ENCODE measurements at places on chromosomes 4 and X.
A peak's percentile ranks its signal among the peaks of the same experiment; 100 is the strongest.

GRCh38 chr4:13294961-13295605, 189.1 kb downstream of the RAB28 start:
- DNase-seq, result no peak

GRCh38 chrX:2690856-2691542, at the start of gene CD99:
CD99 (plus strand) TSS chrX:2691295; CDS start chrX:2691361, 66 bp downstream.
- DNase-seq, result no peak

DNA sequence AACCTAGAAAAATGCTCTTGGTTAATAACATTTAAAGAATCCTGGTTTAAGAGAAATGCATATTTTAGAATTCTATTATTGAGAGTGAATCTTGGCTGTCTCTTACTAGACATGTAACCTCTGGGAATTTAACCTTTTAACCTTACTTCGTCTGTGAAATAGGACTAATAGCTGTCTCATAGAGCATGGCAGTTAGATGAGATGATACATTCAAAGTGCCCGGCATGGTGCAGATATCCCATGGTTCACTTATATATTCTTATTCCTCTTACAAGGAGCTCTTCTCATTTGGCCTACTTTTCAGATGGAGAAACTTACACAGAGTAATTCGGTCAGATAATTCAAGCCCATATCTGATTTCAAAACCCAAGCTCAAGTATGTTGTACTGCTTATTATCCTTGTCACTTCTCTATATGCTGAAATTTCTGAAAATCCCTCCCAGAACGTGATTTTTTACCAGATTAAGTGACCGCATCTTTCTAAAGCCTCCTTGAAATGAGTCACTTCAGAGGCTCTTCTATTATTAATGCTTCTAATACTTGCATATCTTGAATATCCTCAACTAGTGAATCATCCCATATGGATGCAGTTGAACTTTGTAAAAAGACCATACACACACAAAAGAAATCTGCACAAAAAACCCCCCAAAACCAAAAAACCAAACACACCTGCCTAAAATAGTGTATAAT, 4.9 kb downstream of the CDKN2AIP start:
- DNase-seq, result no peak

- DNase-seq, result no peak
Measured at GRCh38 chrX:49915361-49916222, 6.8 kb upstream of the CLCN5 start.

DNA sequence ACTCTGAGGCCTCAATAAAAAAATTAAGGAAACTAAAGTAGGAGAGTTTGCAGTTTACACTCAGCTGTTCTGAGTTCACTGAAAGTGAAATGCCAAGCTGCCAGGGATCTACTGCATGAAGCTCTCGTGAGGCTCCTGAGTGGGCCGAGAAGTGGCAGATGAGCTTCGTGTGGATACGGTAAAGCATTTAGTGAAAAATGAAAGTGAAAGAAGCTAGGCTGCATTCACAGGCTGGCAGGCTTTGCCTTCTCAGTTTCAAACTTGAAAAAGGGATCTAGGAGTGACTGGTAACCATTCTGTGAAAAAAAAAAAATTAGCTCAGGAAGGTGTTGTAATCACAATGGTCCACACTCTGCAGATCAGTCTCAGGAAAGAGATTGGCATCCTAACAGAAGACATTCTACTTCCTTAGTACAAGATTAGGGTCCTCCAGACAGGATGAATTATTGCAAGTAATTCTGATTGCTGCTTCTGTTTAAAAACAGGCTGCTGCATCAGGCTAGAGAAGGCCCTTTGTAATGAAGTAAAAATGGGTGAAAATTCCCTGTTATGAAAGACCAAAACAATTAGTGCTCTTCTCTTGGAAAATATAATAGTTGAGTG, 679.9 kb downstream of the RPA4 start:
- DNase-seq, result peak; percentile 54

- DNase-seq, result no peak
Measured at GRCh38 chrX:118730500-118731247, 3.3 kb downstream of the IL13RA1 start.

- no peak for DNase-seq
Measured at GRCh38 chr4:142278663-142279062, 567.4 kb downstream of the INPP4B start.

GRCh38 chr4:5969777-5970176, 48.5 kb downstream of the C4orf50 start:
- no peak for DNase-seq

GRCh38 chr4:127609484-127609883, 23.3 kb upstream of the INTU start:
- DNase-seq, result no peak

GRCh38 chrX:132258509-132258908, 39.3 kb upstream of the RAP2C start:
- DNase-seq, result no peak

GRCh38 chr4:80237992-80238391, 28.5 kb upstream of the FGF5 start:
- DNase-seq, result no peak

DNA sequence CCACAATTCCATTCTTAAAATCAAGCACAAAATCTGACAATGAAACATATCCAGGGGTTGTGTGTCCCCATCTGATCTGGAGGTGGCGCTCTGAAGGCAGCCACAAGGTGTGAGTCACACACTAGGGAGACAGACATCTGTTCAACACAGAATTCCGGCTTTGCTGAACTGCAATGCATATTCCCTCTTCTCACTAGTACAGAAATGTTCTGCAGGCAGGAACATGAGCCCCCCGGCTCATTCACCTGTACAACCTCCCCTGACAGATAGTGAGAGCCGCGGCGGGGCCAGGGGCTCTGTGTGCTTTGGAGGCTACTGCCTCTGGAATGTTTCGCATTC, 41.9 kb downstream of the WDR1 start:
- no peak for DNase-seq

DNA sequence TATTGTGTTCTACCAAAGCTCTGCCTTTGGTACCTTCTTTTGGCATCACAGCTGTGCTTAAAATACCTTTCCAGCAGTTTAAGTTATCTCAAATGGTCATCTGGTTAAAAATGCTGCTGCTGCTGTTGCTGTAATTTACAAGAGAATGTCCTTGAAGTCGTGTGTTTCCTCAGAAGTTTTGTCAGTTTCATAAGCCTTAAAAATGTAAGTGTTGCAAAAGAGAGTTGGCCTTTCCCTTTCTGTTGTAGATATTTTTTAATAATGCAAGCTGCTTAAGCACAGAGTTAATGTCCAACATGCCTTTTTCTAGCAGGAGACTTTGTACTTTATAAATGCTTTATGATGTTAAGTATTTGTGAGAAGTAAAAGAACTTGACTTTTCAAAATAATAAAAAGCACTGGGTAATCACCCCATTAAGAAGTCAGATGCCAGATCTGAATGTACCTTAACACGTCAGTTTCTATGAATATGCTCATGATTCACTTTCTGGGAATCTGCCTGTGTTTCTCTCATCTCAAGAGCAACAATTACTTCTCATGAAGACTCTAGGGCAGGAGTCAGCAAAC, 35.3 kb upstream of the TENM3 start:
- no peak for DNase-seq

DNA sequence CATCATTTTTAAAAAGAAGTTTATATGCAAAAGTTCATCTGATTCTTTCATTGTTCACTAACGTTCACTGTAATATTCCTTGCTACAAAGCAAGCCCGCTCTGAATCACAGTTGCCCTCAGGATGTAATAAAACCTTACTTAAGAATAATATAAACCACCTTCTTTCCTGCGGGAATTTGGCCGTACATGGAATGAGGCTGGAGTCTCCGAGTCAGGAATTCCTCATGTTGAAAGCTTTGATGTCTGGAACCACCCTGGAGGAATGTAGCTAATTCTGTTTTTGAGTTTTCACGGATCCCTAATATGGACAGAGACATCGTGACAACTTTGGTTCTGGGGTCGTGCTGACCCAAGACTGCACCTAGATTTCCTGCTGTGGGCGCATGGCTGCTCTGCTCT, 58.5 kb downstream of the CRLF2 start:
- DNase-seq, result no peak

DNA sequence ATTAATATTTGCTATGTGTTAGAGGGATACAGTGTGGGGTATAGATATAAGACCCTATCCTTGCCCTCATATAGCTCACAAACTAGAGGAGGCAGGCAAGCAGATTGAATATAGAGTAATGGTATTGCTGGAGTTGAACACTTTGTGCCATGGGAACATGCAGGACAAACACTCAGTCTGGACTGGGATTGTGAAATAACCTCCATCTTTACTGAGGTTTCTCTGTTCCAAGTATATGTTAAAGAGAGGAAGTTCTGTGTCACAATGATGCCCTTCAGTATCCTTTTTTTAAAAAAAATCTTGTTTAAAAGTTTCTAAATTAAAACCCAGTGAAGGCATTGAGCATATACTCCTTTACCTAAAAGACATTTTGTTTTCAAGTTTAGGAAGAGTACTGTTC, 8.7 kb downstream of the FABP2 start:
- DNase-seq, result peak; percentile 65

DNA sequence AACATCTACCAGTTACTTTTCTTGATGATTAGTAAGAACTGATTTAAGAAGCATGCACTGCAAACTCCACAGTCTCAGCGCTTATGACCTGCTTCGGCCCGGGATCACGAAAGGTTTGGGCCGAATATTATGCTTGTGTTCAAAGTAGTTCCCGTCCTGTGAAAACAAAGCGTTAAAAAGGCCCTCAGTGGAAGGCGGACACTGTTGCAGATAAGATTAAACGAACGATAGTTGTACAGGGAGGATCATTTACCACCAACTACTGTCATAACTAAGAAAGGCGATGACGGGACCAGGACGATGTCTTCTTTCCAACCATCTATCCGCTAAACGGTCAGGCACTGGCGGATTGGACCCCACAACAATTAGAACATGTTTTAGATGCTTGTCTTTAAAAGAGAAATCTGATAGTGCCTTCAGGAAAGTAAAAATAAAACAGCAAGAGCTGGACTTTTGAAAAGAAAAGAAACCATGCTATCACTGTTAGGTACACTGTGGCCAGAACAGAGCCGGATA, 21.1 kb downstream of the PDLIM3 start:
- no peak for DNase-seq

DNA sequence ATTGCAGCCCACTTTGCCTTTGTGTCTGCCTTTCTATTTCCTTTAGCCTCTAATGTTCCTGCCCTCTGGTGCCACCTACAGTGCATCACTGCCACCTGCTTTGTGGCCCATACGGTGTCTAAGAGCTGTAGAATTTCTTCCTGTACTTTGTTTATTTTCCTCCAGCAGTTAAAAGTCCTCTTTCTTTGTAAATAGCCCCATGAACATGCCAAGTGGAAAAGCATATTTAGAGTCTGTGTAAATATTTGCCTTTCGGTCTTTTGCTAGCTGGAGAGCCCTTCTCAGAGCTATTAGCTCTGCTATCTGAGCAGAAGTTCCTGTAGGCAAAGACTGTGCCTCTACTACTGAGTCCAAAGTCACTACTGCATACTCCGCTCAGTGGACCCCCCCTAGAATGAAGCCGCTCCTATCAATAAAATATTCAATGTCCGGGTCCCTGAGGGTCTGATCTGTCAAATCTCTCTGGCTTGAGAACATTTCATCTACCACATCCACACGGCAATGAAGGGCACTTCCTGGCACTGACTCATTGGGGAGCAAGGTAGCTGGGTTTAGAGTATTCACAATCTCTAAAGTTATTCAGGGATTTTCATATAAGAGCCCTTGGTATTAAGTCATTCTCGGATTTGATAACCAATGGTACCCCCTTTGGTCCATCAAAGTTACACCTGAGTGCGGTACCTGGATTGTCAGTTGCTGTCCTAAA, 36.3 kb downstream of the SULT1E1 start:
- no peak for DNase-seq

GRCh38 chrX:16946361-16946964, at the start of gene REPS2:
REPS2 (plus strand) TSS chrX:16946658; CDS start chrX:16946862, 204 bp downstream.
- no peak for DNase-seq

DNA sequence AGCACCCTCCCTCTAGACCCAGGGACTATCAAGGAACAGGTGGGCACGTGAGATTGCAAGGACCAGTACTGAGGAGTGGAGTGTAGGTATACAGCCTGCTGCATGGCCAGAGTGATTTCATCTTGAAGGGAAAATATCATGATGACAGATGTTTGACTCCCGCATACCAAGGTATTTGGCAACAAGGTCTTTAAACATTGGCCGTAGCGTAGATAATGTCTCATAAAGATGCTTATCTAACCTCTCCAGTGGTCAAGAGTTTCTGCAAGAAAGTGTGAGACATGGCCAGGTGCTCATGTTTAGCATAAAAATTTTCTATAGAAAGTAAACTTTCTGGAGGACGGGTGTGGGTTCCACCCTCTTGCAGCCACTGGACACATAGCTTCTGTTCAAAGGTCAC, 18.7 kb upstream of the ZNF630 start:
- DNase-seq, result peak; percentile 0

DNA sequence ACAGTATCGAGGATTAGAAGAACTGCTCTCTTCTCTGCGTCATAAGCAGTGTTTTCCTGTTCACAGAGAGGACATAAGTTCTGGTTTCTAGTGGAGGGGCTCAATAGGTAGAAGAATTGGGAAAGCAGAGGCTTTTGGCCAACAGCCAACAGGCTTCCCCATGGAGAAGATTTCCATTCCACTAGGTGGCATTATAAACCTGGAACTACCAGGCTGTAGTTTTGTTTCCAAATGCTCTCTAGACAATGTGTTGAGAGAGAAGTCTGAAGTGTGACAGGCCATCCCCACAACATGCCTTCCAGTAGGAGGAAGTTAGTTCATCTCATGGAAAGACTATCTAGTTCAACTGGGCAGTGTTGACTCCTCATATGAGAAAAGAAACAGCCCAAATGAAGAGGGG, 63.8 kb upstream of the ANXA10 start:
- no peak for DNase-seq

DNA sequence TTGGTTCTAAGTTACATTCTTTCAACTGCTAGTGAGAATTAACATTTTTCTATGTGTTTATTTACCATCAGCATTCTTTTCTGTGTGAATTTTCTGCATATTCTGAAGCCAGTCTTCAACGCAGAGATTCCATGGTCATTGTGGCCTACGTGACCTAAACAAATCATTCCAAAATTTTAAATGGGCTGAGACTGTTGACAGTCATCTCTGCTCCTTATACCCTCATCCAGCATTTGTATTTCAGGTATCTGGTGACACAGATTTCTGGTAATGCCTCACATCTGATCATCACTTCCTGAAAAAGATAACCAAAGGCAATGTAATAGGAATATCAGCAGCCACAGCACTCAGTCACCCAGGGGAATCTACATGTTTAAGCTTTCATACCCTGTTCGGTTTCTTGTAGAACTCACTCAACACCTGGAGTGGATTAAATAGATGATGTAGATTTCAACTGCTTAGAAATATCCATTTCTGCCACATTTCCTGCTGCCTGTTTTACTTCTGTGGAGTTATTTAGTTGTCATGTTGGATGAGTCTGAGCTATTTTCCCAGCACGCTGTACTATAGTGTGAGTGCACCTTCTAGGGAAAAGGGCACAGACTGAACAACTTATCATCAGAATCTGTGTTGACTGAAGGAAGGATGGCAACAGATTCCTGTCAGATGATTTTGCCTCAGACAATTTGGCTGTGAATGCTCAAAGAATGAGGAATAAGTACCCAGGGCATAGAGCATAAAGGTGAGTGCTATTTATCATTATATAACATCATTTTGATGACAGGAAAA, 73.0 kb upstream of the HPGD start:
- no peak for DNase-seq

DNA sequence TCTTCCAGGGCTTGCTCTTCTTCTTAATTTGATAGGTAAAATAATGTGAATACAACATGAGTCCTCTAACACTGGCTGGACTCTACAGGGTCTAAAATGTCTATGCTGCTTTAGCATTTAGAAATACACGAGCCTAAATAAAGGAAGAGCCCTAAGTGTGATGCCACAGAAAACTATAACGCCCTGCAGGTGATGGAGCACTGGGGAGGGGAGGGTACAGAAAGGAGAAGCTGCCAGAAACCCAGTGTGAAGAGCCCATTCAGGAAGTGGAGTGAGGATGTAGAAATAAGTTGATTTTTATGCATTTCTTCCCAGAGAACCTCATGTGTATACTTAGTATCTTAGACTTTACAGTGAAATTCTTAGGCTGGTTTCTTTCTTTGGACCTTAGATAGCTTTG, 83.4 kb downstream of the TNIP2 start:
- DNase-seq, result peak; percentile 47
